Activated CD4-positive, alpha-beta T cell treated with anti-CD3 and anti-CD28 coated beads for 48 hours (primary cell): ENCODE measurements at places on chromosomes 13 and 19.
A peak's percentile ranks its signal among the peaks of the same experiment; 100 is the strongest.

DNA sequence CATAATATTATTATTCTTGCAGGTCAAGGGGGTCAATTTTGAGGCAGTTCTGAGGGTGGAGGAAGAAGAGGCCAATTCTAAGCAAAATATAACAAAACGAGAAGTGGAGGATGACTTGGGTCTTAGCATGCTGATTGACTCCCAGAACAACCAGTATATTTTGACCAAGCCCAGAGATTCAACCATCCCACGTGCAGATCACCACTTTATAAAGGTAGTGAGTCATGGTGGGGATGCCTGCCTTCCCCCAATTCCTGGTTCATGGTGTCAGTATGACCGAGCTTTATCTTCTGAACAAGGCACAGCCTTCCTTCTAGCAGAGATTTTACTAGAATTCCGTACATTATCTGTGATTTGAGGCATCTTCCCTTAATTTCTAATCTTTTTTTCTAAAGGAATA is 9.4 kb upstream of the DCUN1D2 start:
- no peak for DNase-seq

GRCh38 chr19:362154-362553 is 17.6 kb upstream of the MIER2 start:
- no peak for DNase-seq

DNA sequence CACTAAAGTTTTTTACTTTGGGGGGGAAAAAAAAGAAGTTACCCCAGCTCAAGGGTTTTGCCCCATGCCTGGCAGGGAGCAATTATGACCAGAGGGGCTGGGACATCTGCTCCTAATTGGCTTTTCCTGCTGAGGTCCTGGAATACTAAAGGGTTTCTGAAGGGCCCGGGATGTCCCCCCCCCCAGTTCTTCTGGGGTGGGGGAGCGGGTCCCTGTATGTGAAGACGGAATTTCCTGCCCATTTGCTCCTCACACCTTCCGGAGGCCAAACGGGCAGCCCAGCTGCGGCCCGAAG is 1.1 kb upstream of the DLL3 start:
- DNase-seq, result no peak

DNA sequence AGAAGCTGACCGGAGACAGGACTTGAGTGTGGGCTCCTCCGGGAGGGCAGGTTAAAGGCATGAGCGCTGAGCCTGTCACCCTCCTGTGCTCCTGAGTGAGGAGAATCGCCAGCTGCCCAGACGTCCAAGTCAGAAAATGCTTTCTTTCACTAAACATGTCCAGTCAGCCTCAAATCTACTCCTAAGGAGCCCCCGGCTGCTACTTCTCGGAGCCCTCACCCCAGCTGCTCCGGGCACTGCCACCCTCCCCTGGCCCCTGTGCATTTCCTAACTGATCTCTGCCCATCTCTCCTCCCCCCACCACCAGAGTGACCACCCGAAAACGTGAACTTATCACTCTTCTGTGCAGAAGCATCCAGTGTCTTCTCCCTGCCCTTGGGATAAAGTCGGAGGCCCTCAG is 277.5 kb upstream of the SOX1 start:
- DNase-seq, result no peak

- DNase-seq, result no peak
These were observed 45.9 kb downstream of the SPTBN4 start for GRCh38 chr19:40512473-40513344.

- peak; percentile 70 for DNase-seq
These were observed 11.6 kb upstream of the ASF1B start for GRCh38 chr19:14147797-14148605.

GRCh38 chr19:28744014-28744413 is 468.9 kb downstream of the UQCRFS1 start:
- DNase-seq, result no peak

DNA sequence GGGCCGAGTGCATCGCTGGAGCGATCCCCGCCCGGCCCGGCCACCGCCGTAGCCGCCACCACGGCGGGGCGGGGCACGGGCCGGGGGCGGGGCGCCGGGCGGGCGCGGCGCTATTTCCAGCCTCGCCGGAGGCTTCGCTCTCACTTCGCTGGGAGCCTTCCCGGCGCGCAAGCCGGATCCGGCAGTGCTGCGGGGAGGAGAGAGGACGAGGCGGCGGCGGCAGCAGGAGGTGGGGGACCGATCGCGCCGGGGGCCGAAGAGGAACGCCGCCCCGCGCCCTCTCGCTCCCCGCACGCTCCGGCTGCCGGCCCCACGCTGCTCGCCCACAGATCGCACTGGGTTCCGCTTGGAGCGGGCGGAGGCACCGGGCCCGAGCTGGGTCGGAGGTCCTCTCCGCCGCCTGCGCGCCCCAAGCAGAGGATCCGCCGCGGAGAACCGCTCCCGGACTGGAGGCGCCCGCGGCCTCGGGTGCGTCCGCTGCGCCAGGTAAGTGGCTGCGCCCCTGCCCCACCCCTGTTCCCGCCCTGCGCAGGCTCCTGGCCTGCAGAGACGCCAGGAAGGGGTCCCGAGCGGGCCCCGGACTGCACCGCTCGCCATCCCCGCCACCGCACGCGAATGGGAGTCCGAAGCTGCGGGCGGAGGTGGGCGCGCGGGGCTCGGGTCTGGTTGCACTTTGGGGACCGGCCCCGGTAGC is at the start of gene CHST8:
Gene CHST8 (plus strand): TSS at position 143 of the 694 bp plus-strand sequence. CDS start 67,309 bp downstream, outside the sequence.
- DNase-seq, result peak; percentile 17

GRCh38 chr19:55353803-55354697 is 469 bp downstream of the COX6B2 start:
- peak; percentile 67 for DNase-seq

DNA sequence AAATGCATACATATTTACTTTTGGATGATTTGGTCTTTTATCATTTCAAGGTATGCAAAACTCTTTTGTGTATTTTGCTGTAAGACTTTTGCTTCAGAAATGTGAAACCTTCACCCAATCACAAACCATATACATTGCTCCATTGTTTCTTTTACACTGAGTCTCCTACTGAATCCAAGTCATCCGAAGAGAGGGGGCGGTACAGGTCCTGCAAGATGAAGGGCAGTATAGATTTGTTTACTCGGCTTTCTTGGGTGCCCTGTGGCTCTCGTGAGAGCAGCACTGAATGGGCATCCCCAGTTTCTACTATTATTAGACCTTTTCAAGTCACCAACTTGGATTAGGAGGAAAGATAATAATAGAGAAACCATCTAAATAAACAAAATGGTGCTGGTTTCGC is 280.6 kb downstream of the DCLK1 start:
- DNase-seq, result no peak

DNA sequence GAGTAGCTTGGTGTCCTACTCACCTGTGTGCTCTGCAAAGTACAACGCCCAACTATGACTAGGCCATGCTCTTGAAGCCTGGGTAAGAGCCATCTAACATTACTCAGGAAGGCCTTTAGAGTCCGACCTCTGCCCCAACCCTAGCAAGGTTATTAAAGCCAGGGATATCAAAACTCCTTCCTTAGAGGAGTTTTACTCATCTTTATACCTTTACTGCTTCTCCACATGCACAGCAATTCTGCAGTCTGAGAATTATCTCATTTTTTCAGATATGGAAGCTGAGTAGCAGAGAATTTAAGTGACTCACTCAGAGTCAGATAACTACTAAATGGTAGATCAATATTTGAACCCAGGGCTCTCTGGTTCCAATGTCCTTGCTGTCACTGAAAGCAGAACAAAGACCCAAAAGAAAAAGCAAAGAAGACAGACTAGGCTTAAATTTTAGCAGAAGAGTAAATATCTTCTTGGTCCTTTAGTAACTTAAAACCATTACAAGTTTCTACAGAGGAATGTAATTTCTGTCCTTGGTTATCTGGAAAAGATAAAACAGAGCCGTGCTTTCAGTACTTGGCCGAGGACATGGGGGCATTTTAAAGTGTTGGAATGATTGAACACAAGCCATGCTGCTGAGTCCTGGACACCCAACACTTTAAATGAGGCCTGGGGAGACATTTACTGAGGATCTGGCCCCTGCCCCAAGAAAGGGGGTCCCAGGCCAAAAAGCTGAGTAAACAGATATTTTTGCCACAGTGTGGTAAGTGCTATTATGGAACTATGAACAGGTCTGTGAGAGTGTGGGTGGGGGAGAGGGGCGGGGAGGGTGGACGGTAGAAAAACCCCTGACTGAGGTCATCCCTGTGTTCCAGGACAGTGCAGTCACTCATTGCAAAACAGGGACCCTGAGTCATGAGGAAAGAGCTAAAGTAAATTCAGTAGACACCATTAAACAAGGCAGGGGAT is 18.4 kb upstream of the KPNA3 start:
- DNase-seq, result no peak

- DNase-seq, result no peak
These were observed 113.4 kb downstream of the UFM1 start for GRCh38 chr13:38463048-38463447.

GRCh38 chr13:49561062-49561410 is 24.3 kb downstream of the RCBTB1 start:
- no peak for DNase-seq

- DNase-seq, result no peak
These were observed 199.7 kb downstream of the GGACT start for GRCh38 chr13:100388923-100389322.

DNA sequence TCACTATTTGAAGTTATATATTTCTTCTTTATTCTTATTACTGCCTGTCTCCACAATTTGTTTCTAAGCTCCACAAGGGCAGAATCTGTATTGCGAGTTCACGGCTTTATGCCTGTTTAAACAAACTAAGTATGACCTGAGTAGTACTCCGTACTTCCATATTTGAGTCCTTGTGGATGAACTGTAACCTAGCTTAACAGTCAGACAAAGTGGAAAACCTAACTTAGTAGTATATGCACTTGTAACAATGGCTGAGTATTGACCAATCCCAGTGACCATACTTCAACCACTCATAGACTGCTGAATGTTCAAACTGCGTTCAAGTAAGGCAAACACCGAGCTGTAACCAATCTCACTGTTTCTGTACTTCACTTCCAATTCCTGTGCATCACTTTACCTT is 292.7 kb downstream of the PCDH9 start:
- DNase-seq, result no peak

- no peak for DNase-seq
These were observed 19.4 kb downstream of the LAIR2 start for GRCh38 chr19:54521860-54522513.
